ENCODE measurements at places on chromosomes 2 and 18.

GRCh38 chr2:9778471-9779316 is 64.6 kb upstream of the TAF1B start:
- no peak for DNase-seq

DNA sequence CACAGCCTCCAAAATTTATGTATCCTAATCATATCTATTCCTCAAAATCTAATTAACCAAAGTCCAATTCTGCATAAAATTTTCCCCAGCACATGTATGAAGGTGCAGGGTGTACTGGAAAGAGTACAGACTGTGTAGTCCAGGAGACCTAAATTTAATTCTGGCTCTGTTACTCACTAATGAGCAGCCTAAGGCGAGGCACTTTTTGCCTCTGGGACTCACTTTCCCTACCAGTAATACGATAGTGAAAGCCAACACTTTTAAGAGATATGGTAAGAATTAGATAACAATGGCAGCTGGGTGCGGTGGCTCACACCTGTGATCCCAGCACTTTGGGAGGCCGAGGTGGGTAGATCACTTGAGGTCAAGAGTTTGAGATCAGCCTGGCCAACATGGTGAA is 177.7 kb downstream of the PIEZO2 start:
- no peak for DNase-seq

GRCh38 chr18:76351961-76352581 is 143.0 kb downstream of the ZNF516 start:
- DNase-seq, result peak; percentile 32

GRCh38 chr2:63422556-63422955 is 165.7 kb downstream of the WDPCP start:
- no peak for DNase-seq

DNA sequence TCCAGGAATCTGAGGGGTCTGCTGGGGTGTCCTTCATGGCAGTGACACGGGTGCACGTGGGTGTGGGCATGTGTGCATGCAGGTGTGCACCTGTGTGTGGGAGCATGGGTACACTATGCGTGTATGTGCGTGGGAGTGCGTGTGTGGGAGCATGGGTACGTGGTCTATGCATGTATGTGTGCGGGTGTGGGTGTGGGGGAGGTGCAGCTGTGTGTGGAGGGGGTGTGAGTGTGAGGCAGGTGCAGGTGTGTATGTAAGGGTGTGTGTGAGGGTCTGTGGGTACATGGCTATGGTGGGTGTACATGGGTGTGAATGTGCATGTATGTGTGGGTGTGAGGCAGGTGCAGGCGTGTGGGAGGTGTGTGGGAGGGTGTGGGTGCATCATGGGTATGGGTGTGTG is 36.3 kb downstream of the EIPR1 start:
- no peak for DNase-seq

- peak; percentile 21 for DNase-seq
Measured at GRCh38 chr18:45755934-45756333, 32.0 kb downstream of the SLC14A1 start.

DNA sequence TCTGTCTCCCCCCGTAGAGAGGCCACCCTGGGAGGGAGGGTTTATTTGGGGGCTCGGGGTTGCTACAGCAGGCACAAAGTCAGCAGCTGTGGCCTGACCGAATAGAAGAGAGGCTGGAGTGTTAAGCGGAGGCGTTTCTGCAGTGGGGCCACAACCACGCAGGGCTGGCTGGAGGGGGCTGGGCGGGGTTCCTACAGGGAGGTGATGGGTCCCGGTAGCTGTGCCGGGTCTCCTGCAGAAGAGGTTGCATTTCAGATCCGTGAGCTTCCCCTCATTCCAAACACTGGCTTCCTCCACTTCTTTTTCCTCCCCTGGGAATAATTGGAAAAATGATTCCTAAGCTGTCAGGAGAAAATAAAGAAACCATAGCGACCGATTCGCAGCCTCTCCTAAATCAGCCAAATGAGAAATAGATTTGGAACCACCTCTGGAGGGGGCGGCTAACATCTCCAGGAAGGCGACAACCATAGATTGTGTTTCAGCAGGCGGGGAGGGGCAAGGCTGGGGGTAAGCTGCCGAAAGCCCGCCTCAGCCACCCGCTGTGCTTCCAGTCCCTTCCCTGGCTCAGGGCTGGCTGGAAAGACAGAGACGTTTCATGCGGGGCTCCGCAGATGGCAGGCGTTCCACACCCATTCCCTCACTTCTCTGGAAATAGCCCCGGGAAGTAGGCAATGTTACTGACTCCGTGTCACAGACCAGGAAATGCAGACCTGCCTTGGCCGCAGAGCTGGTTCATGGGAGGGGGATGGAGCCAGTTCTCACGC is 85.6 kb upstream of the TAF1B start:
- peak; percentile 32 for DNase-seq

DNA sequence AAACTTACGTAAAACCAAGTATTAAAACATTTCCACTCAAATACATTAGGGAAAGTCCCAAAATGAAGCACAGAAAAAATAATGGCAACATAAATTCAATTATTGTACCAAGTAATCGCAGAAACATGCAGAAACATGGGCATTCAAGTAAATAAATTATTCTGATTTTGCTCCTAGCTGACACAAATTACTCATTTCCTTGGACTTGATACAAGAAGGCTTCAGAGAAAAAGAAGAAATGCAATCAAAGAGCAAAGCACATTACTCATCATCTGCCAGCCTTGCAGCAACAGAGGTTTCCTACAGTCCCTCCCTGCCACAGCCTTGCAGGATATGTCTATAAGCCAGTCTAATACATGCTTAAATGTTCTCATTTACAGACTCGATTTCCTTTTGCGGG is 439.8 kb upstream of the LYPD1 start:
- peak; percentile 20 for DNase-seq

- DNase-seq, result no peak
Measured at GRCh38 chr2:138369856-138370255, 131.7 kb upstream of the SPOPL start.

All from fibroblast of skin of left biceps (primary cell).